ENCODE measurements at places on chromosomes 1 and 21. TPM values are rescaled to one million over a fixed set of nuclear protein-coding genes. Genes with fewer than 3 reads are reported as not detected.

DNA sequence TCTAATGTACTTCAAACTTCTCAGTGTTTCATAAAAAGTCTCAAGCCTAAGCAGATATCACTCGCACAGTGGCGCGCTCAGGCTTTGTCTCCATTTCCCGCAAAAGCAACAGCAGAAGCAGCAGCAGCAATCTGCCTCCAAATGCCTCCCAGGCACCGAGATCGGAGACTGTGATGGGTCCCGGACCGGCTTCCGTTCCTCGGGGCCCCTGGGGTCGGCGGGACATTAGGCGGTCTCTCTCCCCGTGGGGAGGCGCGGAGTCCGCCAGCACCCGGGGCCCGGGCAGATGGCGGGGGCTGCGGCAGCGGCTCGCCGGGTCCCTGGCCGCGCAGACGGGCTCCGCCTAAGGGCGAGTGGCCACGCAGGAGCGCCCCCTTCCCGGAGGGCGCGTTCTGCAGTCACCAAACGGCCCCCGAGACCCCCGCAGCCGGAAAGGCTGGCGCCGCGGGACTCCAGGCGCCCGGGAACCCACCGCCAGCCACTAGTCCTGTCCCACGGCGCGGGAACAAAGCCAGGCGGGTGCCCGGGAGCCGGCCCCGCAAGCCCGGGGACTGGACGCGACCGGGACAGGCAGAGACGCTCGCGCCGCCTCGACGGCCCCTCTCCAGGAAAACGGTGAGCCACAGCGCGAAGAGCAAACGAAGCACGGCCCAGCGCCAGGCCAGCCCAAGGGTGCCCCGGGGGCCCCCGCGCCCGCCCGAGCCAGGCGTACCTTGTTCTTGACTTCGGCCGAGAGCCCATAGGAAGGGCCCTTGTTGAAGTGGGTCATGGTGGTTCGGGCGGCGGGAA lies 590 bp downstream of the CNN3 start:
- peak; percentile 79 for DNase-seq
- H3K27ac ChIP-seq: peak overlapping the region; percentile 100
- H3K27me3 ChIP-seq: no peaks in the 10 kb centered on the region
- peak overlapping the region; percentile 100 for H3K4me3 ChIP-seq

- no peaks in the 10 kb centered on the region for H3K36me3 ChIP-seq
- H3K27me3 ChIP-seq: no peaks in the 10 kb centered on the region
- no peak overlapping the region for H3K27ac ChIP-seq
- no peaks in the 10 kb centered on the region for H3K4me1 ChIP-seq
These were observed 1054.4 kb downstream of the AMY1C start for GRCh38 chr1:104804147-104804546.

DNA sequence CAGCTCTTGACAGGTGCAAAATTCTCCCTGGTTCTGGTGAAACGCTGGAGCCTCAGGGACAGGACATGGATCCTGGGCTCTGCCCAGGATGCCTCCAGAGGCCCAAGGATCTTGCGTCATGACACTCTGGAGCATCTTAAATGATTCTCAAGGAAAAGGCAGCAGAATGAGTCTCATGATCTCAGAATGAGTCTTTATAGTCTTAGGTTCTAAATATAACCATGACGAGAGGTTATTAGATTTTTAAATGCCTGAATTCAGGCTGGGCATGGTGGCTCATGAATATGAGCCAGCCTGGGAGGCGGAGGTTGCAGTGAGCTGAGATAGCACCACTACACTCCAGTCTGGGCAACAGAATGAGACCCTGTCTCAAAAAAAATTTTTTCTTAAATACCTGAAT lies 55.5 kb downstream of the ECE1 start:
- no peaks in the 10 kb centered on the region for H3K36me3 ChIP-seq
- no peaks in the 10 kb centered on the region for H3K27me3 ChIP-seq
- no peak overlapping the region for H3K4me3 ChIP-seq
- DNase-seq: no peak

- DNase-seq: no peak
- H3K36me3 ChIP-seq: no peaks in the 10 kb centered on the region
- H3K4me1 ChIP-seq: peaks cover 22% of the 10 kb centered on the region
- no peaks in the 10 kb centered on the region for H3K27me3 ChIP-seq
- no peak overlapping the region for H3K4me3 ChIP-seq
These were observed 86.0 kb downstream of the LRRC53 start for GRCh38 chr1:74426208-74426937.

GRCh38 chr21:15297824-15298223 lies 233.0 kb upstream of the NRIP1 start:
- peaks cover 5% of the 10 kb centered on the region for H3K4me1 ChIP-seq
- no peaks in the 10 kb centered on the region for H3K27me3 ChIP-seq
- H3K36me3 ChIP-seq: no peaks in the 10 kb centered on the region
- H3K4me3 ChIP-seq: no peak overlapping the region
- H3K27ac ChIP-seq: no peak overlapping the region
- no peak for DNase-seq

Gene MARK1
- 12.1 TPM for total RNA-seq

GRCh38 chr1:208174200-208174599 lies 70.0 kb downstream of the PLXNA2 start:
- H3K36me3 ChIP-seq: no peaks in the 10 kb centered on the region
- no peak overlapping the region for H3K27ac ChIP-seq
- no peak overlapping the region for H3K4me3 ChIP-seq
- DNase-seq: no peak

DNA sequence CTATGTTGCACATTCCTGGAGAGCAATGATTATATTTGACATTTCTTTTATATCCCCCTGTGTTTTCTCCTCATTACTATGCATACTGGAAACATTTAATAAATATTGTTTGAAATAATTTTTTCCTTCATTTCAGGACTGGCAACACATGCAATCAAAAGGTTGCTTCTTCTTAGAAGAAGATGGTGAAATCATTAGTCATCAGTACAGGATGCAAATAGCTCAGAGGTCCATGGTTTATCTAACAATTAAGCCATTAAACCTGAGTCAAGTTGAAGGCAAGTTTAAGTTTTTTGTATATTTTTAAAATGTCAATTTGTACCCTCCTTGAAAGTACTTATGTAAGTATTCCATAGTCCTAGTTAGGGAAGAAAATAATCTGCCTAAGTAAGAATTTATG lies 22.5 kb downstream of the EFCAB7 start:
- H3K27ac ChIP-seq: no peak overlapping the region
- H3K4me3 ChIP-seq: no peak overlapping the region
- DNase-seq: no peak
- no peaks in the 10 kb centered on the region for H3K36me3 ChIP-seq
- no peaks in the 10 kb centered on the region for H3K27me3 ChIP-seq
- H3K4me1 ChIP-seq: no peaks in the 10 kb centered on the region

DNA sequence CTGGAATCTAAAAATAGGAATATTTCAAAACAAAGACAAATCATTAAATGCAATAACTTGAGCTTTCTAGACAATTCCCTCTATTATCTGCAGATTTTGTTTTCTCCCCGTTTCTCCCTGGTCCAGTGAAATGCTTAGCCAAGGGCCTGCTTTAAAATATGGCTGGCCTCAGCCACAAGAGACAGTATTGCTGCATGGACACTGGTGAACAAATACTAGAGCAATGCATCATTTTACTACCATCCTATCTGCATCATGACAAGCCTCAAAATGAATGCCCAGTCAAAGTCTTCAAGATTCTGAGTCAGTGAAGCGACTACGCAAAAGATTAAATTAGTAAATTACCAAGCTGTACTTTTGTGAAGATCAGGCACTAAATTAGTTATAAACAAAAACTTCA lies 80.5 kb downstream of the ENAH start:
- no peak for DNase-seq
- H3K27ac ChIP-seq: no peak overlapping the region
- no peaks in the 10 kb centered on the region for H3K36me3 ChIP-seq
- peaks cover 7% of the 10 kb centered on the region for H3K4me1 ChIP-seq
- no peak overlapping the region for H3K4me3 ChIP-seq

Gene PLEKHN1
- total RNA-seq: not detected

DNA sequence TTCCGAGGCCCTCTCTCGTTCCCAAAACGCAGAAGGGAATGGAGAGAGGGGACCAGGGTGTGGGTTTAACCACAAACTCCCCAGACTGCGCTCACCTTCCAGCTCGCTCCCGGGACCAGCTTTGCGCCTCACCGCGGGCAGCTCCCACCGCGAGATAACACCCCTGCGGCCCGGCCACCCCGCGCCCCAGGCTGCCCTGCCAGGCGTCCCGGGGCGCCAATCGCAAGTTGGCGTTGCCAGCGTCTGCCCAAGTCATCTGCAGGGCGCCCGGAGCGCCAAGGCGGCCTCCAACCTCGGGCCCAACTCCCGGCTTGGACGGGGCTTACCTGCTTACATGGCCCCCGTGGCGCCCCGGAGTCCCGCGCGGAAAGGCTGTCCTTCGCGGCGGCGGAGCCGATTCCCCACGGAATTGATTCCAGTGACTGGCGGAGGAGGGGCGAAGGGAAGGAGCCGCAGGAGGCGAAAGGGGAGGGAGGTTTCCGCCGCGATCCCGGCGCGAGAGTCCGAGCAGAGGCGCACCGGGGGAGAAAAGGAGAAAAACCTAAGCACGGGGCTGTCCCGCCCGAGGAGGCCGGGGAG lies 456 bp downstream of the PTPN14 start:
- no peaks in the 10 kb centered on the region for H3K36me3 ChIP-seq
- H3K27ac ChIP-seq: peak overlapping the region; percentile 100
- H3K27me3 ChIP-seq: no peaks in the 10 kb centered on the region
- H3K4me3 ChIP-seq: peak overlapping the region; percentile 71
- peaks cover 45% of the 10 kb centered on the region for H3K4me1 ChIP-seq
- DNase-seq: peak; percentile 75

DNA sequence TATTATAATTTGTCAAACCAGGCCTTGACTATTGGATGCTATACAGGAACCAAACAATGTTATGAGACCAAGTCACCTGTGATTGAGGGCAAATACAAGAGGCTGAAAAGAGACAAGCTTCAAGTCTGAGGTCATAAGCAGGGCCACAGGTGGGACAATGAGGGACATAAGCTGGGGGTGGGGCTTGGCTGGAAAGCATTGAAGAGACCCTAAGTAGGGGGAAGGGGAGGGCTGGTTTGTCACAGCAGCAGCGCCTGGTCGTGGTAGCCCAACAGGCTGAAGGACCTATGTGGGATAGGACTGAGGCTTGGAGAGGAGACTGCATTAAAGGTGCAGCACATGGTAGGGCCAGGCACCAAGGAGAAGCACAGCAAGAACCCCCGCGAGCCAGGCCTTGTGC lies 17.9 kb downstream of the HMGN2 start:
- peaks cover 2% of the 10 kb centered on the region for H3K4me1 ChIP-seq
- no peak overlapping the region for H3K27ac ChIP-seq
- H3K36me3 ChIP-seq: no peaks in the 10 kb centered on the region
- H3K4me3 ChIP-seq: no peak overlapping the region
- no peaks in the 10 kb centered on the region for H3K27me3 ChIP-seq

Gene PKN2
- total RNA-seq: 74.4 TPM

Gene EFNA3
- 4.0 TPM for total RNA-seq

- no peaks in the 10 kb centered on the region for H3K36me3 ChIP-seq
- peaks cover 12% of the 10 kb centered on the region for H3K4me1 ChIP-seq
- H3K27me3 ChIP-seq: no peaks in the 10 kb centered on the region
- H3K4me3 ChIP-seq: no peak overlapping the region
- no peak for DNase-seq
- H3K27ac ChIP-seq: no peak overlapping the region
These were observed 13.3 kb downstream of the KIF26B start for GRCh38 chr1:245168086-245168485.

DNA sequence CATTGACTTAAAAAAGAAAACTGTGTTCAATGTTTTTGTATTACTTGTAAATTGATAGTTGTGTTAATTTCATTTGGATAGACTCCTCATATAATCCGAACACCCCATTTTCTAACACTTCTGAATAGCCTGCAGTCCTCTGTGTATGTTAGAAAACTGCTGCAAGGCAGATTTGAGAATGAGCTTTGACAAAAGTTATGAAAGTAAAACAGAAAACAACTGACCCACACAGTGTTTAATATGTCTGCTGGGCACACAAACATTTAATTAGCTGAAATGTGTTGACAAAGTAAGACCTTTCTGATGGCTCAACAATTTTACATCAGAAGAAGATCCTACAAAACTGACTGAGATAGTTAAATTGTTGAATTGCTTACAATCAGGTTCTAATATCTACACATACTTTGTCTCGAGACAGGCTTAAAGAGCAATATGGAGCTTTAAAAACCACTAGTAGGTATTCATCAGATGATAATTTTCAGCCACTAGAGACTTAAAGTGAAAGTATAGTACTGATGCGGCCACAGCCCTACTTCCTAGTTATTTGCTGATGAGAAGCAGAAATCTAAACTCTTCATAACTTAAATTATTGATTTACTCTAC lies 40.0 kb upstream of the PRMT6 start:
- DNase-seq: no peak
- H3K4me3 ChIP-seq: no peak overlapping the region
- no peaks in the 10 kb centered on the region for H3K4me1 ChIP-seq
- H3K27ac ChIP-seq: no peak overlapping the region

GRCh38 chr1:163231385-163231784 lies 28.7 kb upstream of the RGS5 start:
- no peaks in the 10 kb centered on the region for H3K27me3 ChIP-seq
- H3K27ac ChIP-seq: no peak overlapping the region
- no peak for DNase-seq

Gene HYI
- 26.8 TPM for total RNA-seq

Gene GRIK3
- total RNA-seq: 1.7 TPM

- DNase-seq: no peak
- H3K36me3 ChIP-seq: no peaks in the 10 kb centered on the region
- no peaks in the 10 kb centered on the region for H3K4me1 ChIP-seq
- H3K27ac ChIP-seq: no peak overlapping the region
- no peak overlapping the region for H3K4me3 ChIP-seq
- no peaks in the 10 kb centered on the region for H3K27me3 ChIP-seq
These were observed 88.1 kb downstream of the GPATCH2 start for GRCh38 chr1:217542837-217543236.

Gene CBR1
- 38.9 TPM for total RNA-seq

Gene SCAF4
- total RNA-seq: 27.0 TPM

DNA sequence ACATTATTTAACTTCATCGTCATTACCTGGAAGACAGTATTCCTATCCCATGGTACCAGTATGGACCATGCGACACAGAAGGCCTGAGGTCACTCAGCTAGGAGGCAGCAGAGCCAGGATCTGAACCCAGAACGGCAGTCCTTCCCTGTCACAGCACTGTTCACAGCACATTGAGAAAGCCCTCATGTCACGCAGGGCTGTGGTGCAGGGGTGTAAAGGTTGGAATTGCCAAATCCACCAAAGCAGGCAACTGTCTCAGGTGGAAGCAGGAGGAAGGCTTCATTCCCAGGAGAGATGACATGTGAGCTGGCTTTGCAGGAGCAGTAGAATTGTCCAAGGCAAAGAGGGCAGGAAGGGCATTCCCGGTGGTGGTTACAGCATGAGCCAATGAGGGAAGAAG lies 9.9 kb upstream of the TTC22 start:
- H3K27me3 ChIP-seq: peaks cover 9% of the 10 kb centered on the region
- DNase-seq: no peak
- no peak overlapping the region for H3K4me3 ChIP-seq
- no peaks in the 10 kb centered on the region for H3K36me3 ChIP-seq

GRCh38 chr1:22750685-22751051 lies 40.0 kb downstream of the EPHB2 start:
- peaks cover 19% of the 10 kb centered on the region for H3K4me1 ChIP-seq
- no peak overlapping the region for H3K4me3 ChIP-seq
- H3K27ac ChIP-seq: peak overlapping the region; percentile 66
- no peaks in the 10 kb centered on the region for H3K36me3 ChIP-seq
- DNase-seq: no peak

Gene CLCA4
- not detected for total RNA-seq

Measured in neural progenitor cell (in vitro differentiated cells).